Kidney glomerular epithelial cell (primary cell): ENCODE measurements at places on chromosomes 11 and 22.

DNA sequence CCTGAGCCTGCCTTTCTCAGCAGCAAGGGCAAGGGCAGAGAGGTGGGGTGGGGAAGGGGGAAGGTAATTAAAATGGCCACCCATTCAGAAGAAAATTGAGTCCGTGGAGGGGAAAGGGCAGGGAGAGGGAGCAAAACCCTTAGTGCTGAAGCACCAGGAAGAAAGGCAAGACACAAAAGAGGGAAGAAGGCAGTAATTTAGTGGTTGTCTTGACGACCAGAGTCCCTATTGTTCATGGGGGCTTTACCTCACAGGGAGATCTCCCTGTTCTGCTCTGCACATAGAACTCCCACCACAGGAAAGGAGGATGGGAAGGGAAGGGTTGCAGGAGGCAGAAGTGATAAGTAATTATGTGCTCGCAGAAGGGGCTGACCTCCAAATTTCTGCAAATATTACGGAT lies 23.4 kb downstream of the SNX19 start:
- no peak for DNase-seq

DNA sequence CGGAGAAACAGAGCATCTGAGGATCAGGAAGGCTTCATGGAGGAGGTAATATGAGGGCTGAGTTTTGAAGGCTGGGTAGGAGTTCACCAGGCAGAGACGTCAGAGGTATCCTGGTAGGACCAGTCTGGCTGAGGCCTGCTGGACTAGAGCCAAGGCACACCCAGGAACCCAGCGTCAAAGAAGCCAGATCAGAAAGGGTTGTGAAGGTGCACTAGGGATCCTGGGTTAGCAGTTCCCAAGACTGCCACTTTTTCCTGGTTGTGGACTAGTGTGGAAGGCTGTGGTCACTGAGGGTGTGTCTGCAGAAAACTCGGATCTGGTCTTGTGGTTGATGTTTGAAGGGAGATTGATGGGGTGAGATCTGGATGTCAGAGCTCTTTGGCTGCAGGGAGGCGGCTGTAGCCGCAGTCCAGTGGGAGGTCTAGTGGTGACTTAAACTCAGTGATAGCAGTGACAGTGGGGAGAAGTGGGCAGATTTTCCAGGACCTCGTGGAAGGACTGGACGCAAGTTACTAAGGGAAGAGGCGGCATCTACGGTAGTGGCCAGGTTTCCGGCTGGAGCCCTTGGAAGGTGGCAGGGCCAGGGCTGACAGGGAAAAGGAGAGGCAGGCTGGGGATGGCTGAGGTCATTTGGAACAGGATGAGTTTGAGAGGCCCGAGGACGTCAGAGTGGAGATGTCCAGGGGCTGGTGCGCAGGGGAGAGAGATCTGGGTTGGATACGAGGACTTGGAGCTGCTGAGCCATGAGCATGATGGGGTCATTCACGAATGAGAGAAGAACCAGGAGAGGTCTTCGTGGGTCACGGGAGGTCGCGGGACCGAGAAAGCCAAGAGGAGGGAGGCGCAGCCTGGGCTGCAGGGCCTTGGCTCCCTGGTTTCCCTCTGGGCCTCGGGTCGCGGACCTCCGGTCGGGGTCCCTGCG lies 10.9 kb downstream of the RELA start:
- no peak for DNase-seq

DNA sequence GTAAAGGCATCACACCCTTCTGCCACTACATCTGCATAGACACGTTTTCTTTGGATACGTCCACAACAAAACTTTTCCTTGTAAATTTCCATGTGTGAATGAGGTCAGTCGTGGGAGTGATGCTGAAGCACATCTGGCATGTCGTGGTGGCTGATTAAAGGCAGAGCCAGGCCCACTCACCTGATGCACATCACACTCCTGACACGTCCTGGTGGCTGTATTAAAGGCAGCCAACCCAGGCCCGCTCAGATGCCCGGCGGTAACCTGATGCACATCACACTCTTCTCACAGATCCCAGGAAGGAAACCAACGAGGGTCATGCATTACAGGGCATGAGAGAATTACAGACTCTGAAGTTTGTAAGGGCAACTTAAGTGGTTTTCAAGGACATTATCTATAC lies 321.6 kb upstream of the B3GAT1 start:
- no peak for DNase-seq

DNA sequence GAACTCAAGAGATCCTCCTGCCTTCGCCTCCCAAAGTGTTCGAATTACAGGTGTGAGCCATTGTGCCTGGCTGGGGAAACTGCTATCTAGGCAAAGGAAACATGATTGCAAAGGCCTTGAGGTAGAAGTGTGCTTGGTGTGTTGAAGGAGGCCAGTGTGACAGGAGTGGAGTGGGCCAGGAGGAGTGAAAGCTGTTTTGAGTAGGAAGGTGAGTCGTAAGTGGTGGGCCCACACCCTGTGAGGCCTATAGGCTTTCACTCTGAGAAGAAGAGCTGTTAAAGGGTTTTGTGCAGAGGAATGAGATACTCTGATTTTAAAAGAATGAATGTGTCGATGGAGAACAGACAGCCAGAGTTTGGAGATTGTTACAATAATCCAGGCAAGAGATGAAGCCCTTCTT lies 43.4 kb downstream of the WEE1 start:
- no peak for DNase-seq

- peak; percentile 90 for DNase-seq
These were observed 26.9 kb downstream of the PICALM start for GRCh38 chr11:86041975-86042378.

DNA sequence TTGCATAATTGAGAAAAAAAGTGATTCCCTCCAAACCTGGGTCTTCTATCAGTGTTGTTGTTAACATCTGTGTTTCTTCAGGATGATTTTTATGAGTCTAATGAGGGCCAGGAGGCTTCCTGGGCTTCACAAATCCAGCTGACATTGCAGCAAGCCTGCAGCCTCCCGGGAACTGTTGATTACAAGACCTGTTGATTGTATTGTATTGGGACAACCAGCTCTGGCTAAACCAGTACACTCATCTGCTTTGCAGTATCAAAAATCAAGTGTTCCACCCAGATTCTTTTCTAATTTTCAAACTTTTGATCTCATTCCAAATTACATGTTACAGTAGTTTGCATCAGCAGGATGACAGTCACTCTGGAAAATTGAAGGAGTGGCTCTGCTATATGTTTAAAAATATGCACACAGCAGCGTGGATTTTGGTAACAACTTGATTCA lies 16.1 kb upstream of the PRSS23 start:
- no peak for DNase-seq

- no peak for DNase-seq
These were observed 14.2 kb downstream of the GATD1 start for GRCh38 chr11:763073-763463.

DNA sequence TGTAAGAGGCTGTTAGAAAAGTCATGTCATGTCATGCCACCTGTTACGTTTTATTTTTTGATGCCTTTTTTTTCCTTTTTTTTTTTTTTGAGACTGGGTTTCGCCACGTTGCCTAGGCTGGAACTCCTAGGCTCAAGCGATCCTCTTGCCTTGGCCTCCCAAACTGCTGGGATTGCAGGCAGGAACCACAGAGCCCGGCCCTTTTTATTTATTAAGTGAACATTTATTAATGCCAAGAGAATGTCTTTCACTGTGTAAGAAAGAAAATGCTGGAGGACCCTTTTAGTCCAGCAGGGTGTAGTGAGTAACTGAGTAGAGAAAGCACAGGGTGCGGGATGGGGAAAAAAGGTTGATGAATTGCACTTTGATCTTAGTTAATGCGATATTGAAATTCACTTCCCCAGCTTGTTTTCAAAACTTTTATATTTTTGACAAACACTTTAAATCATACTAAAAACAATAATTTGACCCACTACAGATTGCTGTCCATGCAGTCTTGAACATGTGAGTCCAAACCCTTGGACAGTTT lies 2.3 kb upstream of the XBP1 start:
- DNase-seq: no peak

GRCh38 chr11:110883256-110883655 lies 171.0 kb upstream of the ARHGAP20 start:
- no peak for DNase-seq

DNA sequence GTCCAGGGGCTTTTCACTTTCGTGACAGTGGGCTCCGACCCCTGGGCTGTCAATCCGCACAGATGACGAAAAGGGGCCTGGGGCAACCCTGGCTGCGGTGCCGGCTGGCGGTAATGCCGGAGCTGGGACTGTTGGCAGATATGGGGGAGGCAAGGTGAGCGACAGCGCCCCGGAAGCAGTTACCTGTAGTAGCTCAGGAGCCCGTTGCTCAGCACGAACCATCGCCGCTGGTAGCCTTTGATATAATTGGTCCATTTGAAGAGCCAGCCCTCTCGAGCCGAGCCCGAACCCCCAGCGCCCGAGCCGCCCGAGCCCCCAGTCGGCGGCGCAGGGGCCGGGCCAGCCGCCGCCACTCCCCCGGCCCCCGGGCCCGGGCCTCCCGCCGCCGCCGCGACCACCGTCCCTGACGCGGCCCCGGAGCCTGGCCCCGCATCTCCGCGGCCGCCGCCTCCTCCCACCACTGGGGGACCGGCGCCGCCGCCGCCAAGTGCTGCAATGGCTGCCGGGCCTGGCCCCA lies 396 bp downstream of the OSBP start:
- peak; percentile 25 for DNase-seq

DNA sequence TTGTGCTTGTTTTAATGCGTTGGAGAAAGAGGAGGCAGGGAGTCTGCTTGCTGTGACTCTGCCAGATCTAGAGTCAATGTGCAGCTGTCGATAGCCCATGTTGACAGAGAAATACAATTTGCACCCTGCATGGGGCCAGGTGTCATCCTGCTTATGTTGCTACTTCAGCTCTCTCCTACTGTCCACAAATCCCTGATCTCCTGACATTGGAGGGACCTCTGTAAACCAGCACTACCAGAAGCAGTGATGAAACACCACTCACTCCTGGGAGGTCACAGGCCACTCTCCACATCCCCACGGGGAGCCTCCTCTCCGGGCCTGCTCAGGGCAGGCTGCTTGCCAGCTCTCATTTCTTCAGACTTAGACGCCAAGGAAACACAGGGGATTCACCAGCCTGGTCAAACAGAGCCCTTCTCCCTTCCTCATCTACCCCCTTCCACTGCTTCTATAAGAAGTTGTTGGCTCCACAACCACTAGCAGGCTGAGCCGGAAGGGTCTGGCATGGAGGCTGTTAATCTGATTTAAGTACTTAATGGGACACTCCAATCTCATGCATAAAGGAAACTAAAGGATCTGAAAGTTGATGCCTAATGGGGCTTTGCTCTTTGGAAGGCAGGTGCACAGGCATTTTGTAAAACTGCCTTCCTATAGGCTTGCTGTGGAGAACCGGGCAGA lies 29.9 kb upstream of the CSNK2A3 start:
- no peak for DNase-seq

DNA sequence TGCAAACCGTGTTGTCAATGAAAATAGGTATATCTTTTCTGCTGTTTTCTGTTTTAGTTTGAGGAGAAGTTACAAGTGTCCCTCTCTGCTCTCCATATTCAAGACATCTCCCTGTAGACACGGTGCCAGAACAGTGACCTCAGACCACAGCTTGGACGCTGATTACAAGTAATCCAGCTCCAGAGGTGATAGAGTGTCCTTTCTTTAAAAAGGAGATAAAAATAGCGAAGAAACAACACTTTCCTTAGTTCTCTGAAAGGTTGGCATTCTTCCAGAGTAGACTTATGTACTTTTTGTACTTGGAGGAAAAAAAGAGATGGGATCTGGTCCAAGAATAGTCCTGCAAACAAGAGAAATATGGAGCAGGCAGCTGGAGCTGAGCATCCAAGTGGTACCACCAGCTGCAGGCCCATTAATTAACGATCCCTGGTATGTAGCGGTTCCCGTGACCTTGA lies 43.0 kb upstream of the WT1 start:
- DNase-seq: no peak

DNA sequence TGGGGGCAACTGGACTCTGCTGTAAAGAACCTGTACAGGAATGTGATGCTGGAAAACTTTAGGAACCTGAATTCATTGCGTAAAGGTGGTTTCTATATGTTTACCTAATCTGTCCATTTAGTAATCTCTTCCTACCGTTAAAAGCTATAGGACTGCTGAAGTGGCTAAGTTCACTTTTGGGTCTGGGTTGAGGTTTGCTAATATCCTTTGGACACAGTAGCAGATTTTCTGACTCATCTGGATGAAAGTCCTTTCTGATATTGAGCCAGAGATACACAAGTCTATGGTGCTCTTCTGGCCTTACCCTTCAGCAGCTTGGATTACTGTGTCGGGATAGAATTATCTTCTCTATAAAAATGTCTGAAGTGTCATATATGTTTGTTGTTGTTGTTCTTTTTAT lies 16.9 kb downstream of the ZNF215 start:
- DNase-seq: no peak

DNA sequence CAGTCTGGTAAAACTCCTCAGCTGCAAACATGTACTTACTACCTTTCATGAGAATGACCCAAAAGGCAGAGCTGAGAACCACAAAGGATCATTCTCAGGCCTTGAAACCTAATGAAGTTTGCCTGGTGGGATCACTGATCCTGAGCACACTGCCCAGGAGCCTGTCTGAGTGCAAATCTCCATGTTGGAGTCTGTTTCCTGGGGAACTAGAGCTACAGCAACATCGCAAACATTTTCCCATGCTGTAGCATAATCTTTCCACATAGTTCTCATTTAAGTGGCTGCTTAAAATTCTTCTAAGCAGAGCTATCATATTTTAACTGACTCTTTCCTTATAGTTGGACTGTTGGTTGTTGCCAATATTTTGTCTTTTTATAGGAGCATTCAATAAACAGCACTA lies 58.5 kb downstream of the GUCY1A2 start:
- DNase-seq: no peak
